ENCODE measurements at places on chromosomes 13 and 19. TPM values are rescaled to one million over a fixed set of nuclear protein-coding genes. Genes with fewer than 3 reads are reported as not detected.

DNA sequence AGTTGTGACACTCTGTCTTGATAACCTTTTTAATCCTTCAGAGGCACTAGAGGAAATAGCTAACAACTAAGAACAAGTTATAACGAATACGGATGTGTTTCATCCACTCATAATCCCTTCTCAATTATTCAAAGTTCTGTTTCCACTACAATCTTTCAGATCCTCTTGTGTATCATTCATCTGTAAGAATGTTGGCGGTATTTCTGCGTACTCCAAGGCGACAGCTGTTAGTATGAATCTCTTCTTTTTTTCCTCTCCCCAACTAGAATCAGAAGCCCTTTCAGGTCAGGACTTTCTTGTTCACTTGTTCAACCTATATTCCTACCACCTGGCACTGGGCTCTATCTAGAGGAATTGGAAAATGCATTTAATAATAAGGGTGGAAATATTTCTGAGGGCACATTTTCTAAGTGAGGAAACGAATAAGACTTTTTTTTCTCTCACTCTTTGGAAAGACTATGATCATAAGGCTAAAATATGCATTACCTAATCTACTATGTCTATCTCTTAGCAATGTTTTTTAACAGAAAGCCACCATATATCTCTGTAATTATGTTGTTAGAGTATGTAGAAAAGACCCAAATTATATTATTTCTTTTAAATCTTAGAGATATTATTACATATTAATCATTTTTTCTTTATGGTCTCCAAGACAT, 492.9 kb downstream of the PCDH20 start:
- DNase-seq = no peak

DNA sequence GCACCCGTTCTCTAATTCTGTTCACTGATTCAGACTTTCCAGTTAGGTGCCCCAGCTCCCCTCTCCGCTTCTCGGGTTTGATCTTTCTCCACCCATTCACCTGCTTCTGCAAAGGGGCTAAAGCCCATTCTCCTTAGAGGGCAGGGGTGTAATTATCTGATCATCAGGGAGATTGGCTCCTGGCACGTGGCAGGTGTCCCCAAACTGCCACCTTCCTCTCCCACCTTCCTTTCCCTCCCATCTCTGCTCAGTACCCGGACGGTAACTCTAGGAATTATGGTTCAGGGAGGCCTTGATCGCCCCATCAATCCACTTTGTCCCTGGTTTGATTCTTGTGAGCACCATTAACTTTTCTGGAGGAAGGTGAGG, 212 bp downstream of the FFAR1 start:
- no peak for DNase-seq

Gene CCDC70
- total RNA-seq = not detected

Gene NKPD1
- total RNA-seq = 0.25 TPM

- DNase-seq = no peak
Measured at GRCh38 chr19:34135054-34135800, 37.1 kb upstream of the LSM14A start.
